ENCODE measurements at places on chromosomes 7 and 10.

- DNase-seq = no peak
Observed at GRCh38 chr10:64699244-64699643, 1178.0 kb downstream of the REEP3 start.

DNA sequence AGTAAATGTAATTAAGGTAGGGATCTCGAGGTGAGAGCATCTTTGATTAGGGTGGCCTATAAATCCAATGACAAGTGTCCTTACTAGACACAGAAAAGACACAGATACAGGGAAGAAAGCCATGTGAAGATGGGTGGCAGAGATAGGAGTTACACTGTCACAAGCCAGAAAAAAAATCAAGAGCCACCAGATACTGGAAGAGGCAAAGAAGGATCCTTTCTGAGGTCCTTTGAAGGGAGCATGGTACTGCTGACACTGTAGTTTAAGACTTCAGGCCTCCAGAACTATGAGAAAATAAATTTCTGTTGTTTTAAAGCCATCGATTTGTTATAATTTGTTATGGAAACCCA lies 56.6 kb downstream of the MKLN1 start:
- DNase-seq = no peak

- no peak for DNase-seq
Observed at GRCh38 chr10:76329891-76330575, 898.6 kb downstream of the LRMDA start.

- no peak for DNase-seq
Observed at GRCh38 chr10:119323085-119324016, 116.0 kb downstream of the GRK5 start.

DNA sequence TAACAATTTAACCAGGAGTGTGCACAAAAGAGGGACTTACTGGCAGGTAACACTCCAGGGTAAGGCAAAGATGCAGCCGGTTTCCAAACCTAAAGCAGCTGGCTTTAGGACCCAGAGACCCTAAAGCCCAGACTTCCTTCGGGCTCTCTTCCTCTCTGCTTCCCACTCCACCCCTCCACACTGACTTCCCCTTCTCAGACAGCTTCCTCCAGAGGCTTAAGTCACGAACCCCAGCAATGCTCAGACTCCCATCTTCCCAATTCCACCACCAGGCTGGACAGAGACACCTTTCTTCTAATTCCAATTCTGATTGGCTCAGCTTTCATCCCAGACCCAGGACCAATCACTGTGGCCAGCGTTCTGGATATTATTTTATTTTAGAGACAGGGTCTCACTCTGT lies 24.8 kb downstream of the STYXL1 start:
- no peak for DNase-seq

GRCh38 chr10:3574451-3574850 lies 210.6 kb downstream of the KLF6 start:
- DNase-seq = no peak

DNA sequence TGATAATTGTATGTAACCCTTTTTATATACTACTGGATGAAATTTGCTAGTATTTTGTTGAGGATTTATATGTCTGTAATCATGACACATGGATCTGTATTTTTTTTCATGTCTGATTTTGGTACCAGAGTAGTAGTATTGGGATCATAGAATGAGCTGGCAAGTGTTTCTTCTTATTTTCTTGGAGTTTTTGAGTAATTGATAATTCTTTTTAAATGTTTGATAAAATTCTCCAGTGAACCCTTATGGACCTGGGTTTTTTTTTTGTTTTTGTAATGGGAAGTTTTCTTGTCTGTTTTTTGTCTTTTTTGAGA lies 28.4 kb downstream of the ZNF33A start:
- no peak for DNase-seq

DNA sequence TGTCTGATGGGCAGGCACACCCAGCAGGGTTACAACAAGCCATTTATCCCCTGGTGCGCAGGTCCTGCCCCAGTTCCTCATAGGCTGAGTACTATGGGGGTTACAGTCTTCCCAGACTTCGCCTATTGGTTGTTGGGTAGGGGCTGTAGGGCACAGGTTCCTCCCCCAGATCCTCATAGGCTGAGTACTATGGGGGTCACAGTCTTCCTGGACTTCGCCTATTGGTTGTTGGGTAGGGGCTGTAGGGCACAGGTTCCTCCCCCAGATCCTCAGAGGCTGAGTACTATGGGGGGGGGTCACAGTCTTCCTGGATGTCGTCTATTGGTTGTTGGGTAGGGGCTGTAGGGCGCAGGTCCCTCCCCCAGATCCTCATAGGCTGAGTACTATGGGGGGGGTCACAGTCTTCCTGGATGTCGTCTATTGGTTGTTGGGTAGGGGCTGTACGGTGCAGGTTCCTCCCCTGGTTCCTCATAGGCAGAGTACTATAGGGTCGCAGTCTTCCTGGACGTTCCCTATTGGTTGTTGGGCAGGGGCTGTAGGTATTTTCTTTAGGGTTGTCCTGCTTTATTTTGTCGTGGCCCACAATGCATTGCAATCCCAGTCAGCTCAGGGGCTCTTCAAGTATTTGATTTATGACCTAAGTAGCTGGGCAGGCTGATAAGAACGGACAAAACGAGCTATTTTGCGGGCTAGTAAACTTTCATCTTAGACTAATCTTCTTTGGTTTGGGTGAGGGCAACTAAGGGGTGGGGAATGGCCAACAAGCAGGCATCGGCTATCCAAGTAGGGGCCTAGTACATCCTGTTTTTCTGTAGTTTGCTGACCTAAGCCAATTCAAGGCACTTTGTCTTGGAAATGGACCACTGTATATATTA lies 3.4 kb downstream of the LRRC27 start:
- DNase-seq = peak; percentile 13

GRCh38 chr10:67519434-67519833 lies 176.6 kb downstream of the CTNNA3 start:
- DNase-seq = no peak

GRCh38 chr10:101385866-101386658 lies 32.1 kb downstream of the BTRC start:
- no peak for DNase-seq

DNA sequence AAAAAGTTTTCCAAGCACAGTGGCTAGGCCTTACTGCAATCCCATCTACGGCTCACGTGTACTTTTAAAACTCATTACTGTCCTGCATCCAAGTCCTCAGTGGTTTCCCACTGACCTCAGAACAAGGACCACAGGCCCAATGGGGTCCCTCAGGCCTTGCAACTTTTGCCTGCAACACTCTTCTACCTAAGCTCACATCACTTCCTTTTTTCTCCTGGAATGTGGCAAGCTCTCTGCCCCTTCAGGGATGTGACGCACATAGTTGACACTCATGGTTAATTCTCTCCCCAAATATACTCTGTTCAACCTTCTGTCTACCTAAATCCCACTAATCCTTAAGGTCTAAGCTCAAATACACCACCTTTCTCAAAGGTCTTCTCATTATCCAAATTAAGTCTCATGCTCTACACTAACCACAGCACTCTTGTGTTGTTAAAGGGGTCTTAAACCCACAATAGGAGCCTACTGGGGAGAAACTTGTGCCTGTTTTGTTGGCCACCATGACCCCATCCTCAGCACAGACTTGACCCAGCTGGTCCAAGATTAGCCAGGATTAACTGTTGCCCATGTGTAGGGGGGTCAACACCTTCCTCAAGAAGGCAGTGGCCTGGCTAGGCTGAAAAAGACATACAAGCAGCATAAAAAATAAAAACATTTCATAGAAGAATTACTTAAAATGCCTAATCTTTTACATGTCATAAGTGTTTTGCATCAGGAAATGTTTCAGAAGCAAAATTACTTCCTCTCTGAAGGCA lies 15.2 kb downstream of the HNRNPF start:
- DNase-seq = no peak

- DNase-seq = no peak
Observed at GRCh38 chr10:29254123-29255046, 34.5 kb upstream of the LYZL1 start.

DNA sequence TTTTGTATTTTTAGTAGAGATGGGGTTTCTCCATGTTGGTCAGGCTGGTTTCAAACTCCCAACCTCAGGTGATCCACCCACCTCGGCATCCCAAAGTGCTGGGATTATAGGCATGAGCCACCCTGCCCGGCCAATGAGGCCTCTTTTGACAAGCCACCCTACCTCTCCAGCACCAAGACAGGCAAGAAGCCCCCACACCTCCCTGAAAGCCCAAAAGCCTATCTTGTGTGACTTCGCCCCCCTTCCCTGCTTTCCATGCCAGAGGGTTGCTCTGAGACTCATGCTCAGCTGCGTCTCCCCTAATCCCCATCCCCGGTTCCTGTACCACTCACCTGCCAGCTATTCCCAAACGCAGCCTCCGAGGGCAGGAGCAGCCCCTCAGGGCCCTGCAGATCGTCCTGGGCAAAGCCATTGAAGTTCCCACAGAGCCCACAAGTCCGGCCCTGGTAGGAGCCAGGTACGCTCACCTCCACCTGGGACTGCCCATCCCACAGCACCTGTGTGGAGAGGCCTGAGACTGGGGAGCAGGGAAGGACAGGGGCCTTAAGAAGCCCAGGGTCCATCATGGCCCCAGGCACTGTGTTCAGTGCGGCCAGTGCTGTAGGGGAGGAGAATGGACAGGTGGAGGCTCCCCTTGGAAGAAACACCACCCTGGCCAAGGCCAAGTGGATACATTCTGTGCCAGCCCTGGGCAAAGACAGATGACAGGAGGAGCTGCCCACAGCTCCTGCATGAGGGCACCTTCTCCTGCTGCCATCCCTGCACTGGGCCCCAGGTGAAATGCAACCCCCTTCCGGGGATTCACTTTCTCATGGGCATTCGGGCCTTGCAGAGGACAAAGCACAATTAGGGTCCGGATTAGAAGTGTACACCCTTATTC lies 15.8 kb downstream of the ATP6V1F start:
- no peak for DNase-seq

GRCh38 chr10:104076743-104077160 lies 8.9 kb downstream of the COL17A1 start:
- DNase-seq = no peak

GRCh38 chr7:154836021-154836448 lies 166.9 kb downstream of the PAXIP1 start:
- DNase-seq = no peak

GRCh38 chr10:6072215-6072934 lies 10.2 kb upstream of the IL2RA start:
- no peak for DNase-seq

- no peak for DNase-seq
Observed at GRCh38 chr7:44149571-44150465, 8.7 kb upstream of the MYL7 start.

DNA sequence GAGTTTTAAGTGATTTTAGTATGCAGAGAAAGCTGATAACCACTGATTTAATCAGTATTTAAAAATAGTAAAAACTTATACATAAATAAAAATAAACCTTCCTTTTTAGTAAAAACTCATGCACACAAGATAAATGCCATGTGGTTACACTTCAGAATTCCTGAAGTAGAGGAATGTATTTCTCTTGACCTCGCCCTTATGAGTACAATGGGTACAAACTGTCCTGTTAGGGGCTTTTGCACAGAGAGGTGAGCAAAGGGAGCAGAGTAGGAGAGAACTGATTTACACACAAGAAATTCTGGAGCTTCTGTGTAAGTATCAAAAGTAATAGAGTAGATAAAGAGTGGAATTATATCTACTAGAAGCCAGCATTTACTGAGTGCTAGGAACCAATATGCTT lies 279.6 kb downstream of the PPP1R3A start:
- DNase-seq = no peak

DNA sequence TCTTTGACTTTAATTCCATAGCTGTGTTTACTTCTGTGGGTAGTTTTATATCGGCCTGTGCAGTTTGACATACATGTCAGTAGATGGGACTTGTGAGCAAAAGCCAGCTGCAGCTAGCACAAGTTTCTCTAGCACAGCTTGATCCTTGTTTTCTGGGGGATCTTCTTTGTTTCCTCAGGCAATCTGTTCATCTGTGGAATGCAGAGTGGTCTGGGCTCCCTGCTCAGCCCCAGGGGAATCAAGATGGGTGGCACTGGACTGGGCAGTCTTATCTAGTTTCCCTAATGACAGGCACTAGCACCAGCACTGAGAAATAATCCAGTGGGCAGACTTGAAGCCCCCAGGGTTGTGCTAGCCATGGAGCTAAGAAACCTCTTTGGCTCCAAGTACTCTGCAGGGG lies 40.8 kb downstream of the CYP2C19 start:
- no peak for DNase-seq

- no peak for DNase-seq
Observed at GRCh38 chr10:53382543-53382942, 610.0 kb upstream of the MBL2 start.

- DNase-seq = no peak
Observed at GRCh38 chr7:12839508-12840153, 152.2 kb downstream of the ARL4A start.

- no peak for DNase-seq
Observed at GRCh38 chr10:124558339-124559321, 97.0 kb downstream of the LHPP start.

GRCh38 chr7:28903730-28904577 lies 54.2 kb downstream of the TRIL start:
- DNase-seq = no peak

GRCh38 chr10:6497620-6498019 lies 82.5 kb downstream of the PRKCQ start:
- DNase-seq = no peak

DNA sequence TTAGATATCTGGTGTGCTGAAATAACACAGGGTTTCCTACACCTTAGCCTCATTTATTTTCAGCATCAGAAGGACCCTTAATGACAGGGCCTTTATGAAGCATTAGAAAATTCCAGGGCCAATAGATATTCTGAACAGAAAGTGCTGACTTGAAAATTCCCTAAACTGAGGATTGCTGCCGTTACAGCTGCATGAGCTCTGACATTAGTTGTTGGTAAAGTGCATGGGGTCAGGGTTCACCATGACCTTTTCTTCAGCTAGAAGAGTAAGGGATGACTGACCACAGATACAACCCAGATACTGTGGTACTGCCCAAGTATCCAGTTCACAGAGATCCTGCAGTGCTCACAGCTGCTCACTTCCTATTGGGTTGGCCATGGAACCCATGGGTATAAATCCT lies 181.7 kb upstream of the SLC25A13 start:
- no peak for DNase-seq

- DNase-seq = no peak
Observed at GRCh38 chr7:99024066-99024465, 119.8 kb downstream of the SMURF1 start.

- DNase-seq = no peak
Observed at GRCh38 chr10:31055573-31056251, 24.0 kb upstream of the ZNF438 start.

- DNase-seq = no peak
Observed at GRCh38 chr7:155997431-155998327, 185.4 kb upstream of the SHH start.

- no peak for DNase-seq
Observed at GRCh38 chr10:71272056-71272771, 46.8 kb upstream of the SLC29A3 start.

DNA sequence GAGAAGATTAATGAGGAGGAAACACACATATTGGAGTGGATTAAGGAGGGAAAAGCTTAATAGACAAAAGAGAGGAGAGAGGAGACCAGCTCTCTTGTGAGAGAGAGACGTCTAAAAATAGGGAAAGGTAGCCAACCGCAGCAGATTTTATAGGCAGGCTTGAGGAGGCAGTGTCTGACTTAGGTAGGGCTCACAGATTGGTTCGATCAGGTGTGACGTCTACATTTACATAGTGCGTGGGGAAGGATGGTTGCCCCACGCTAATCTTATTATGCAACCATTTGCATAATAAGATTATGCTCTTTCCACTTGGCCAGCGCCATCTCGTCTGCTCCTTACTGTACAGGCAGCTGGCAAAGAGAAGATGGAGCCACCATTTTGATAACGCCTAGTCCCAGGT lies 122.0 kb downstream of the MARCHF5 start:
- DNase-seq = no peak

- DNase-seq = no peak
Observed at GRCh38 chr10:13673156-13673555, 86.4 kb downstream of the PRPF18 start.
